ENCODE measurements at places on chromosomes 3 and 15.
A peak's percentile ranks its signal among the peaks of the same experiment; 100 is the strongest.

DNA sequence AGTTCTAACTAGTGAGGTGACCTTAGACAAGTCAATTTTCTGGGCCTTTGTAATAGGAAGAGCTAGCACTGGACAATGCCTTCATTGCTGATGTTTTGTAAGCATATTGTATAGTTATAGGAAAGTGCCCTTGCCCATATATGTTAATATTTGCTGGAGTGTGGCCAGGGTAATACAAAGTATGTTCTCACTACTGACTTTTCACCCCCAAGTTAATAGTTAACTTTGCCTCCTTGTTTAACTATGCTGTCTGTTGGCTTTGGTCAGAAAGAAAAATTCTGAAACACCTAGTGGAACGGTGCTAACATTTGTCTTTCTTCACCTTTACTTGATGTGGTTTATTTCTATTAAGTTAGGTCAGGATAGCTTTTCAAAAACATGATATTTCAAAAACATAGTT is 287.4 kb upstream of the CTNNB1 start:
- DNase-seq, result no peak

- DNase-seq, result peak; percentile 77
Measured at GRCh38 chr3:27686642-27687041, 35.5 kb downstream of the EOMES start.

DNA sequence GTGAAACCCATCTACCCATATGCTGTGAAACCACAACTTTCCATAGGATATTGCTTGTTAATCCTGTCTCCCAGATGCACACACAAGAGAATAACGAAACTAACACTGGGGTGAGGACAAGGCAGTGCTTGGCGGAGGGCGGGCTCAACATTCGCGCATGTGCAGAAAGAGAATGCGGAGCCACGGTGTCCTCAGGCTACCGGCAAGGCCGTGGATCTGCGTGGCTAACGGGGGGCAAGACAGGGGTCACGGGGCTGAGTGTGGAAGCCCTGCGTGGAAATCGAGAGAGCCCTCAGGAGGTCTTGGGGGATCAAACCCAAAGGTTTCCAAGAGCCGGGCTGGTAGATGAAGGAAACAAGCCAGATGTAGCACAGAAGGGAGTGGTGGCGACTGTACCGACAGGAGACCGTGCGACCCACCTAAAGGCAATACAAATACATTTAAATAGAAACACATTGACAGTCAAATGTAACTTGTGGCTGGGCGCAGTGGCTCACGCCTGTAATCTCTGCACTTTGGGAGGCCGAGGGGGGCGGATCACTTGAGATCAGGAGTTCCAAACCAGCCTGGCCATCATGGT is 48.5 kb upstream of the TRA2B start:
- DNase-seq, result no peak

- DNase-seq, result peak; percentile 32
Measured at GRCh38 chr15:74613953-74614743, 1.5 kb upstream of the CLK3 start.

- no peak for DNase-seq
Measured at GRCh38 chr3:10757821-10758130, 58.3 kb upstream of the SLC6A11 start.

All from AG04450 (cell line).